ENCODE measurements at places on chromosomes 4 and X. TPM values are rescaled to one million over a fixed set of nuclear protein-coding genes. Genes with fewer than 3 reads are reported as not detected.

The GLRA2 gene
- total RNA-seq = not detected

The GRID2 gene
- 3.2 TPM for total RNA-seq

DNA sequence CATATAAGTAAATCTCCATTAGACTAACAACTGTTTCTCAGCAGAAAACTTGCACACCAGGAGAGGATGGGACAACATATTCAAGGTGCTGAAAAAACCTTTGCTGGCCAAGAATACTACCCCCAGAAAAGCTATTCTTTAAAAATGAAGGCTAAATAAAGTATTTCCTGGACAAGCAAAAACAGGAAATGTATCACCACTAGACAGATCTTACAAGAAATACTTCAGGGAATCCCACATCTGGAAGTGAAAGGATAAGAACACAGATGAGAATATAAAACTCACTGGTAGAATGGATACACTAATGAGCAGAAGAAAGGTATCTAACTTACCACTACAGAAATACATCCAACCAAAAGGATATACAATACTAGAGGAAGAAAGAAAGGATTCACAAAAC, 27.0 kb upstream of the ADH1C start:
- no peak for DNase-seq
- no peak overlapping the region for H3K27ac ChIP-seq
- peaks cover 6% of the 10 kb centered on the region for H3K4me1 ChIP-seq
- peaks cover 2% of the 10 kb centered on the region for H3K36me3 ChIP-seq

DNA sequence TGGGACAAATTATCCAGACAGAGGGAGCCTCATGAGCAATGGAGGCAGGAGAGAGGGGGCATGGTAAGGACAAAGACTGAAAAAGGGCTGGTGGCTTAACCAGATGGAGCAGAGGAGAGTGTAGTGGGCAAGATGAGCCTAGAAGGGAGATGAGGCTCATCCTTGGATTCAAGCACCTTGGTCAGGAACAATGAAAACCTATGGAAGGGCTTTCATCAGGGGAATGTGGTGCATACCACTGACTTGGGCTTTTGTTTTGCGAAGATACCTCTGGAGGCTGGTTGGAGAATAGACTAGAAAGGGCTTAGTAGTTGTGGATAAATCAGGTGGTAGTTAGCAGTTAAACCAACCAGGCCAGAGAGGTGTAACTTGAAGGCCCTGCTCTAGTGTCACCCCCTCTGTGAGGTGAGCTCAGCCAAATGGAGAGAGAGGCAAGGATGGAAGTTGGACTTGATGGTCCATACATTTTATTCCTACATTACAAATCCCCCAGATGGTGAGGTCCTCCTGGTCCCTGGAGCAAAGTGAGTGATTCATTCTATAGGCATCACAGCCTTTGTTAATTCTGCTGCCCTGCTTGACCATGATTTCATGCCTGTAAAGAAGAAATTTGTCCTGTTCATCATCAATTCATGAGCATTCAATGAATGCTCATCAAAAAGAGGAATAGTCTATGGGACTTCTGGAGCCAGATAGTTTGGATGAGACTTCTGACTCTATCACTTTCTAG, 264.8 kb upstream of the IGFBP7 start:
- DNase-seq = no peak
- no peak overlapping the region for H3K27ac ChIP-seq
- no peak overlapping the region for H3K4me3 ChIP-seq
- H3K4me1 ChIP-seq = no peaks in the 10 kb centered on the region
- H3K36me3 ChIP-seq = no peaks in the 10 kb centered on the region

DNA sequence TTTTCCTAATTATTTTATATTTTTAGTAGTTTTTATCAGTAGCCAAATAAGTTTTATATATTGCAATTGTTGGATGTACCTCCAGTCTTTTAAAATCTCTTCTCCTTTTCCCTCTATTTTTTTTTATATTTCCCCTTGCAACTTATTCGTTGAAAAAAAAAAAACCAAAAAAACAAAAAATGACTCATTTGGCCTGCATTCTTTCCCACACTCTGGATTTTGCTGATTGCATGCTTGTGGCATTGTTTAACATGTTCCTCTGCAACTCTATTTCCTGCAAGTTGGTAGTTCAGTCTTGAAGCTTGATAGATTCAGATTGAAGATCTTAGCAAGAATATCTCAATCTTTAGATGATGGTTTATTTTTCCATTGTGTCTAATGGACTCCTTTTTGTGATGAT, 260.6 kb upstream of the BOD1L1 start:
- H3K36me3 ChIP-seq = no peaks in the 10 kb centered on the region
- peaks cover 17% of the 10 kb centered on the region for H3K4me1 ChIP-seq
- no peak for DNase-seq
- H3K4me3 ChIP-seq = no peak overlapping the region

DNA sequence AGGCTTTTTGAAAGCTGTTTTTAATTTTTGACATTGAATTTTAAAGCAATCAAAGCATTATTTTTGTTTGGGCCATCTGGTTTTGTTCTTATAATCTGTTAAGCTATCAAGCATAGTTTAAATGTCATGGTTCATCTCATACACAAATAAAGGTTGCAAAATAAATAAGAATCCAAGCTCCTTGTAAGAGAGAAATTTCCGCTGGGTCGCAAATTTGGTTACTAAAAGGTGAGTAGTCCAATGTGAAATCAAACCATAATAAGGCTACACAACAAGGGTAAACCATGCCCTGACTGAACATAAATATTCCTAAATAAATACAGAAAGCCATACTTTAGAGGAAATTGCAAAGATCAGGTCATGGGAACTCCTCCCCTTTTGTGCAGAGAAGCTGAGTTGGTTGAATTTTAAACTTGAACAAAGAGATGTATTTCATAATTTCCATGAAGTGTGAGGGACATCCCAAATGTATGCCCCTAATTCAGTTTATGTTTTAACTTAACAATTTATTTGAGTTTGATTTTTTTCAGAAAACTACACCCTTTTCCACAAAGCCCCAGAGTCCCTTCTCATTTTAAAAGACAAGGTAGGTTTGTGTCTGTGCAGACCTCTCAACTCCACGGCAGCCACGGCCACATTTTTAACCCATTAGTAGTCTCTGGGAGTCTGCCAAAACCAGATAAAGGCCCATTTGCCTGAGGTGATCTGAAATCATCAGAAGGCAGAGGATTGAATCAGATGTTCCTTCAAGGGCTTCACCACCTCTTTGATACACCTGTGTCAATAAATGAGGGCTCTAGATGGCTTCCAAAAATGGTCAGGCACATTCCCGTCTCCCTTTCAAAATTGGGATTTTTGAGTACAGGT, 85.2 kb downstream of the PLAC1 start:
- no peaks in the 10 kb centered on the region for H3K36me3 ChIP-seq
- DNase-seq = no peak
- H3K27me3 ChIP-seq = no peaks in the 10 kb centered on the region

Measured in mesothelial cell of epicardium (in vitro differentiated cells).